Anterior cingulate cortex (tissue), 58 donors: ENCODE measurements at places on chromosomes 13 and 19.

DNA sequence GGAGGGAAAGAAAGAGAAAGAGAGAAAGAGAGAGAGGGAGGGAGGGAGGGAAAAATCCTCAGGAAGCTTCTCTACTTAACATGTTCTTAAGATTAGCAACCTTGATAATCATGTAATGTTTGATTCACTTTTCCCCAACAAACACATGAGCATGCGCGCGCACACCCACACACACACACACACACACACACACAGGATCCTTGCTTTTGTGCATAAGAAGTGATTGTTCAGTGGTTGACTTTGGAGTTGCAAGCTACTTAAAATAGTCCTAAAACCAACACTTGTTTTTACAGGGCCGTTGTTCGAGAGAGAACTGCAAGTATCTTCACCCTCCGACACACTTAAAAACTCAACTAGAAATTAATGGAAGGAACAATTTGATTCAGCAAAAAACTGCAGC, 100.0 kb upstream of the RAP2A start:
- no peak for DNase-seq

GRCh38 chr19:54207983-54208783, 7.5 kb downstream of the RPS9 start:
- no peak for DNase-seq

- DNase-seq = no peak
Measured at GRCh38 chr19:40815223-40815622, 16.2 kb downstream of the EGLN2 start.

DNA sequence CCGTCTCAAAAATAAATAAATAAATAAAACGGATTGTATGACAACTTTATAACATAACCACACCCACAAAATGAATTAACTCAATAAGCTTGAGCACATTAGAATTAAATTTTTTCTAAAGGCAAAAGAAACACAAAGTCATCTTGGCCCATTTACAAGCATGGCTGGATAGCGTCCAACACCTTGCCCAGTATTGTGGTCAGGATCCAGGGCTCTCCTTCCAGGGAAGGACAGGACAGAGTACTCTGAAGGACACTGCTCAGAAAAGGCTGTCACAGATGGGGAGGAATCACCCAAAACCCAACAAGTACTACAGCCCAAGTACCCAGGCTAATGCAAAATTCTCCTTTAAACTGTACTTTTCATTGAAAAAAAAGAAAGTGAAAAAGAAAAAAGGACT, 27.1 kb downstream of the SUGP2 start:
- DNase-seq = no peak

- no peak for DNase-seq
Measured at GRCh38 chr13:103006641-103007426, 59.4 kb downstream of the SLC10A2 start.

DNA sequence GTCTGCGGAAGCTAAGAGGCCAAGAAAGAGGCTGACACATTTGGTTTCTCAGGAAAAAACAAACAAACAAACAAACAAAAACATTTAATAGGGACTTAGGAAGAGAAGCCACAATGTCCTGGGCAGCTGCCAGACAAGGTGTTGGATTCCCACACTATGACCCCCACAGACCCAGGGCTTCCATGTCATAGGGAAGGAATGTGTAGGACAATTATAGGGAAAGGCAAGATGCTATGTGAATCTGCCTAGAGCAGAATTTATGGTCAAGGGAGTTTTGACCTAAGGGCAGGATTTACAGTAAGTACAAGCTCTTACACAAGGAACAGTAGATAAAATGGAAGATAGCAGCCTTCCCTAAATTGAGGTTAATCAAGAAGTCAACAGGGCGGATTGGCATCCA, 9.1 kb upstream of the CDADC1 start:
- DNase-seq = no peak

GRCh38 chr19:34067861-34068271, 104.4 kb upstream of the LSM14A start:
- DNase-seq = no peak

DNA sequence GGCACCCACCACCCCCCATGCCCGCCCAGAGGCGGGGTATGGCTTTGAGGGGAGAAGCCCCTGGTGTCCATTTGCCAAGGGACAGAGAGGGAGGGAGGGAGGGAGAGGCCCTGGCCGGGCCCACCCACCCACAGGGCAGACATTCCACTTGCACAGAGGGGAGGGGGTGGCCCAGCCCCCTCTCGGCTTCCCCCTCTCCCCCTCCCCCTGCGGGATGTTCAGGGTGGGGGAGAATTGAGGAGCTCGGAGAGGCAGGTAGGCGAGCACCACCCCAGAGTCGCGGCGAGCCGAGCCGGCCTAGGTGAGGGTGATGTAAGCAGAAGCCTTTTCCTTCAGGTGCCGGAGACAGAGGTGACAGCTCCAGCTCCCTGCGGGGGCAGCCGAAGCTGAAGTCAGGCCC, 12.3 kb downstream of the DPF1 start:
- no peak for DNase-seq

- DNase-seq = no peak
Measured at GRCh38 chr19:39106194-39106593, 19.4 kb upstream of the PAK4 start.

DNA sequence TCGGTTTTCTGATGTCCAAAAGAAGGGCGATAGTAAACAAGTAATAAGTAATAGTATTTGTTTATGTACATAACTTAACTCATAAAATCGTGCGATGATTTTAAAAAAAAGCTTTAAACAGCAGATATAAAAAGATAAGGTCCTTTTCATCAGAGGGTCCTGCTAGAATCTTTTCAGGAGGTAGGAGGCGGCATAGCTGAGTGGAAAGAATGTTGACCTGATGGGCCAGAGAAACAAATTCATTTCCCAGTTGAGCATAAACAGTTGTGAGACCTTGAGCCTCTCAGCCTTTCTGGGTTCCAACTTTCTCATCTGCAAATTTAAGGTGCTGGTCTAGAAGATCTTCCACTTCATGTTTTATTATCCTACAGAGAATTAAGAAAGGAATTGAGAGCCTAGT, 173.5 kb downstream of the LACC1 start:
- no peak for DNase-seq

DNA sequence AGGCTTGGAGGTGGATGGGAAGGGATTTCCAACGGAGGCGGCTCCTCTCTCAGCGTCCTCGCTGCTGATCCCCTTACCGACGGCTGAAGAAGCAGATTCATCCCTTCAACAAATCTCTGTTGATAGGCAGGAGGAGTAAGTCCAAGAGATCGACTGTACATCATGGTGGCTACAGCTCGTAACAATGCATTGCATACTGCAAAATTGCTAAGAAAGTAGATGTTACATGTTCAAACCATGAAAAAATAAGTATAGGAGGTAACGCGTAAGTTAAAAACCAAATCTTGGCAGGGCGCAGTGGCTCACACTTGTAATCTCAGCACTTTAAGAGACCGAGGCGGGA, 468 bp upstream of the SLC39A3 start:
- no peak for DNase-seq

GRCh38 chr13:97478247-97478646, 44.3 kb downstream of the RAP2A start:
- no peak for DNase-seq

DNA sequence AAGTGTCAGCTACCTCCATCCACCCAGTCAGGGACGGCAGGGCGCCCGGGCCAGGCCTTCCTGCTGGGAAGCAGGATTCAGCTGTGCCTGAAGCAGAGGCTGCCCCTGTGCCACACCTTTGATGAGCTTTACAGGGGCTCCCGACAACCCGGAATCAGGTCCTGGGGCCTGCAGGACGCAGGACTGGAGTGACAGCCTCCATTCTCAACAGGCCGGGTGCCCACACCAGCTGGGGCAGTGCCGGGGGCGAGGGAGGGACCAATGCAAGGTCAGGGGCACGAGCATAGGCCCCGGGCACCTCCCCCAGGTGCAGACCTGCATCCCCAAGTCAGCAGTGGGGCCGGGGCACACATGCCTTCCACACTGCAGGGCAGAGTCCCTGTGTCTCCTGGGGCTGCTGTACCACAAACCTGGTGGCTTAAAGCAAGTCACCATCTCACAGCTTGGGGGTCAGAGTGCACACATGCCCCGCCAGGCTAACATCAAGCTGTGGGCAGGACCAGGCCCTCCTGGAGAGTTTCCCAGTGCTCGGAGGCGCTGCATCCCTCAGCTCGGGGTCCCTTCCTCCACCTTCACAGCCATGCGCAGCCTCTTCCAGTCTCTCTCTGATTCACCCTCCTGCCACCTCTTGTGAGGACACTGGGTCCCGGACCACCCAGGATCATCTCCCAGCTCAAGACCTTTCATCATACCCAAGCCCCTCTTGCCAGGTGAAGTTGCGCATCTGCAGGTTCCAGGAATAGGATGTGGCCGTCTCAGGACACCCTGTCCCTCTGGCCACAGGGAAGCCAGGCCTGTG, 13.4 kb downstream of the UBXN6 start:
- DNase-seq = no peak

DNA sequence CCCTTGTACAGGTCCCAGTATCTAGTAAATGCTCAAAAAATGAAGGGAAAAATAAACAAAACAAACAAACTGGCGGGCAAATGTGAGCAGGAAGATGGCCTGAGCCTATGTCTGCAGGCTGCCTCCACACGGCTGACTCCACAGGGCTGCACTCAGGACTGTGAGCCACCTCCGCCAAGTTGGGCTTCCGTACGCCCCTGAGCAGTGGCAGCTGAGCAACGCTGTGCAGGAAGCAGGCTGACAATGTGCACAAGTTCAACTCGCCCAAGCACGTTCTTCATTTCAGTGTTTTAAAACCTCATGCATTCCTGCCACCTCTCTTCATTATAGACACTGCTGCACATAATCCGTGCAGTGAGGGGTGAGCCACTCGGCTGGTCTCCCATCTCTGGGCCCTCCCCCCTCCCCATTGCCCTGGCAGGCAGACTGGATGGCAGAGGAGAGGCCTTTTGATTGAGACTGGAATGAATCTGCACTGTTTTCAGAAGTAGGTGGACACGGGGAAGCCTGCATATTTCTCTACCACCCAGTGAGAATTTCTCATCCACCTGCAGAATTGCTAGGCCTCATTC, 915.3 kb downstream of the UQCRFS1 start:
- no peak for DNase-seq

DNA sequence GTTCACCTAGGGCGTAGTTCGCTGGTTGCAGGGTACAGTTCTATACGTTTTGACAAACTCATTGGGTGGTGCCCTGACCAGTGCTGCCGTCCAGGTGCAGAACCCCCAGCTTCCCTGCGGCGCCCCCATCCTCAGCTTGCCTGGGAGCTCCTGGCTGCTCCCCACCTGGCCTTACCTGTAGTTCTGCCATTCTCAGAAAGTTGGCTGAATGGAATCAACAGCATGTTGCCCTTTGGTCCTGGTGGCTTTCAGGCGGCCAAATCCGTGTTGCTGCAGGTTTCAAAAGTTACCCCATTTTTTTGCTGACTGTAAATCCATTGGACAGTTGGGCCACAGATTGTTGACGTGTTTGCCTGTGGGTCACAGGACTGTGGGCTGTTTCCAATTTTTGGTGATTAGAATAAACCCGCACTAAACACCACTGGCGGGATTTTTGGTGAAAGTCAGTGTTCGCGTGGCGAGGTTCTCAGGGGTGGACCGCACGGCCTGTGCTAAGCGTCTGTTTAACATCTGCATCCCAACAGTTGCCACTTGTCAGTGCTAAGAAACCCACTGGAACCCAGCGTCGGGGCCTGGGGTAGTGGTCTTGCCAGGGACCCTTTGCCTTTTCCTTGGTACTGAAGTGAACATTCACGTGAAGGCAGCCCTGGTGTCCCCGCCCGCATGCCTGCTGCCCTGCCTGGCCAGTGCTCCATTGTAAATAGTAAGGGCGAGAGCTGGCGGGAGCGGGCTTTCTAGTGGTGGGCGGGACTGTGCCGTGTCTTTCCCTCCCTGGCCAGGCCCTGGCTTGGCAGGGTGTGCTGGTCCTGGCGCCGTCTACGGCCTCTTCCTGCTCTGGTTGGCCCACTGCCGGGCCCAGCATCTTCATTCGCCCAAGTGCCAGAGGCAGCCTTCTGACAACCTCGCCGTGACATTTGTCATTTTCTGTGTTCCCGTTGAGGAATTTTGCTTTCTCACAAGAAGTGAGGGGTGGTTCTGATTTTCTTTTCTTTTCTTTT, 3.3 kb downstream of the DOT1L start:
- DNase-seq = peak; percentile 49

GRCh38 chr13:86882107-86882506, 789.1 kb upstream of the SLITRK5 start:
- no peak for DNase-seq

GRCh38 chr13:21011378-21011777, 50.0 kb downstream of the LATS2 start:
- no peak for DNase-seq

- no peak for DNase-seq
Measured at GRCh38 chr19:6358003-6358402, 3.3 kb upstream of the CLPP start.

GRCh38 chr19:1037621-1038064, 2.3 kb upstream of the ABCA7 start:
- DNase-seq = no peak

- peak; percentile 23 for DNase-seq
Measured at GRCh38 chr13:21670006-21670882, 629 bp upstream of the FGF9 start.

DNA sequence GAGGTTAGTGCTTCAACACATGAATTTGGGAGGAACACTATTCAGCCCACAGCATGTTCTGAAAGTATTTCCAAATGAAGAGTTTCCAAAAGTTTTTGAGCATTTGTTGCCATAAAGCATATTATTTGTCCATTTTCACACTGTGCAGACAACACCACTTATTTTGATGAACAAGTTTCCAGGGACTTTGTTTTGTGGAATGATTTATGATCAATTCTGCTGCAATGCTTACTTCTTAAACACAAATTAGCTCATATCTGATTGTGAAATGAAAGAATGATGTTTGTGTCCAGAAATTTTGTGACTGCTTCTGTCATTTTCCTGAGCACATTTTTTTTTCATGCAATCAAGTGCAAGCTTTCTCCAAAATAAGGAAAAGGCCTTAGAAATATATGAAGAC, 205.3 kb downstream of the RAP2A start:
- no peak for DNase-seq

DNA sequence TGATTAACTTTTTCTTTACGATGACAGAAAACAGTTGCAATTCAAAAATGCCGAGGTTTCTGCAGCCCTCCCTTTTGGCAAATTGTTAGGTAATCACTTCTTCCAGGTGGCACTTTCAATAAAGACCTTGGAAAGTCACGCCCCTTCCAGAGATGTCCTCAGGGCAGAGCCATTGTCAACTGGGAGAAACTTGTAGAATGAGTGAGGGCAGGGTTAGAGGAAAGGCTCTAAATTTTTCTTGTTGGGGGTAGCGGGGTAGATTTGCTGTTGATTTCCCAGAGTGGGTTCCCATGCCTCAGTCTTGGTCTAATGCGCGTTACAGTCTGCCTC, 421.1 kb downstream of the FGF9 start:
- no peak for DNase-seq

GRCh38 chr13:39612023-39612637, 9.1 kb upstream of the LHFPL6 start:
- no peak for DNase-seq

DNA sequence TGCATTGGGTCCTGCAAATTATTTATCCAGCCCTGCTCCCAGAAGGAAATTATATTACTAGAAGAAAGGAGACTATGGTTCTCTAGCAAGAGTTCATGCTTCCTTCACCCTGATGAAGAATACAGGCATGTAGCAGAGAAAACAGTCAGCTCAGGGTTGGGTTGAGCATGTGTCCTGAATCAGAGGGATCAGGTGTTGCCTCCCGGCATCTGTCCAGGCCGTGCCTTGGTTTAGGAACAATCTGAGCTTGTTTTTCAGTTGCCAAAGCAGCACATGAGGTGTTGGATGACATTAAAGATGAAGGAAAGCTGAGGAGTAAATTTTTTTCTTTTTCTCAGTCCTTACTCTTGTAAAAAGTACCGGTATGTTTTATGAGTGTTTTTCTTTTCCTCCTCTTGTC, 62.0 kb downstream of the KL start:
- DNase-seq = no peak
